Left kidney (tissue), 8 donors: ENCODE measurements at places on chromosomes 6 and 20.

GRCh38 chr20:43752561-43753301 is 25.9 kb upstream of the GTSF1L start:
- DNase-seq: no peak

DNA sequence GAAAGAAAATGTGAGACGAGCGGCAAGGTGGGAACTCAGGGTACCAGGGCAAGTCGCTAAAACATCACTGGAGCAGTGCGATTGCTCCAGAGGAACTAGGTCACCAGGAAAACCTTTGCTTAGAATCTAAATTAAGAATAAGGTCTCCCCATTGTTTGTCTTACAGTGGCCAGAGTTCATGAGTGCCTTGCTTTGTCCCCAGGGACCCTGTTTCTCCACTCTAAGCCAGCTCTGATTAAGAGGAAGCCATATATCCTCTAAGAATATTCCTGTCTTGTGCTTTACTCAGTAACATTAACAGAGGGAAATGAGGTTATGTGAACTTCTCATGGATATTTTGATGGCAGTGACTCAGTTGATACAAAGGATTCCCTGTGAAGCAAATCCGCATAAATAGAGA is 305.8 kb downstream of the CD83 start:
- DNase-seq: no peak

DNA sequence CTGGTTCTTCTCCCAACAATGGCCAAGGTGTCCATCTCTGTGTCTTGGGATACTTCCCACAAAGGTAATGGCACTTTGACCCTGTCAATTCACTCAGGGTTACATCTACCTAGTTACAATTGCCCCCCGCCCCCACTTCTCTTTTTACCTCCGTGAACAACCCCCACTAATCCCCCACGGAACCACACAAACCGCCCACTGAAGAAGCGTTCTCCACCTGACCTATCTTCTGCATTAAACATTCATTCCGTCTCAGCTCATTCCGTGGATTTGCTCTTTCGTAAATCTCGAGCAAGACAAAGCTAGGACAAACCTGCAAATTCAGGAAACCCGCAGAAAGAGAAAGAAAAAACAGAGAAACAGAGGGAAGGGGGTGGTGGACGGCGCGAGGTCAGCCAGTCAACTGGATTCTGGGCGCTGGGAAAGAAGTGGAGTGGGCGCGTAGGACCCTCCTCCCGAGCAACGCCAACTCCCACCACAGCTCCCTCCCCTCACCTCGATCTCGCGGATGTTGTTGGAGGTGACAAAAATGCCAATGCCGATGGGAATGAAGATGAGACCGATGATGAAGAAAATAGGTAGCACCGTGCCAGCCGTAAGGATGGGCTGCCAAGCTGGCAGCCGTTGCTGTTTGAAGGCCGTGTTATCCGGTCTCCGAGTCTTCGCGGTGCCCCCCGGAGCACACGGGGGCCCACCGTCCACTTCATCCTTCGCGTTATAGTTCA is 523 bp downstream of the TMEM30A start:
- peak; percentile 46 for DNase-seq

- DNase-seq: no peak
These were observed 31.6 kb upstream of the RNF24 start for GRCh38 chr20:4046926-4047325.

DNA sequence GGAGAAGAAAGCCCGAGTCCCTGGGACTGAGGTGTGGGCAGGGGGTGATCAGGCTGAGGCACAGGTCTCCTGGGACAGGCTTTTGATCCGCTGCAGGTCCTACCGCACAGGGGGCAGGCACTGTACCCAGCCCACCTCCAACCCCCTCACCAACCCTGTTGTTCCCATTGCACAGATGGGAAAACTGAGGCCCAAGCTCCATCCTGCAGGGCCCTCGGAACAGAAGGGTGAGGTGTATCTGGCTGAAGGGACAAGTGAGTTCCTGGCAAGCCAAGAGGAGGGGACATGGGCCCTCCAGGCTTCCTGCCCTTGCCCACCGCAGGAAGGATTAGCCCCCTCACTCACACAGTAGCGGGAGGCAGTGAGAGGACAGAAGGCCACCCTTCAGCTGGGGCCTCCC is 16.5 kb upstream of the SPDEF start:
- DNase-seq: no peak

DNA sequence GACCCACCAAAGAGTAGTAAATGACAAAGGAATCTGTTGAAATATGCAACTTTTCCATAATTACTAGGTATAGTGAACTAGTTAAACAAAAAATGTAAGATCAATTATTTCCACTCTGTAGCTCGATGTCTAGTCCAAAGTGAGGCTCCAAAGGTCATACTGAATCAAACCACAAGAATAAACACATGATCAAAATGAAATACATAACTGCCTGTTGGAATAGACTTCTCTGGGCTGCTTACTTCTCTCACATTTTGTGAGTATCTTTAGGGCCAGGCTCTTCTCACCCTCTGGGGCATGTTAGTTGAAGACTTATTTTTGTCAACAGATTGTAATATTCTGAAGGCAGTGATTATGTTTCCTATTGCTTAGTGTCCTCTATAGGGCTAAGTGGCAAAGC is 103.7 kb upstream of the TMEM170B start:
- DNase-seq: no peak

GRCh38 chr6:33488339-33488738 is 34.0 kb downstream of the ZBTB9 start:
- DNase-seq: no peak

- DNase-seq: peak; percentile 82
These were observed 423.3 kb downstream of the QKI start for GRCh38 chr6:163837691-163838431.
